ENCODE measurements at places on chromosomes 16 and 17.

DNA sequence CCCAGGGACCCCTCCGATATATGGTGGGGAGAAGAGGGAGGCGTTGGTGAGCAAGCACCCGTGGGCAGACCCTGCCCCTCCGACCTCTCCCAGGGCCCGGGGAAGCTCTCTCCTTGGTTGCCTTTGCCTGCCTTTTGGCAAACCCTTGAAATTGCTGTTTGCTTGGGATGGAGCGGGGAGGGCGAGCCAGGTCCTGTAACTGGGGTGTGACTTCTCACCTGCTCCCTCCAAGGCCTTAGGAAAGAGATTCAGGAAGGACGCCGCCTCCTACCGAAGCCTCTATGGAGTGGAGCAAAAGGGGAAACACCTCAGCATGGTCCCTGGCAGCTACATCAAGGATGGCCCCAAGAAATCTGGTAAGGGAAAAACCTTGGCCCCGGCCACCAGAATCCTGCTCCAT, 4.6 kb downstream of the C16orf78 start:
- DNase-seq: no peak

- peak; percentile 53 for DNase-seq
Observed at GRCh38 chr17:40319651-40320540, 10.9 kb downstream of the RARA start.

DNA sequence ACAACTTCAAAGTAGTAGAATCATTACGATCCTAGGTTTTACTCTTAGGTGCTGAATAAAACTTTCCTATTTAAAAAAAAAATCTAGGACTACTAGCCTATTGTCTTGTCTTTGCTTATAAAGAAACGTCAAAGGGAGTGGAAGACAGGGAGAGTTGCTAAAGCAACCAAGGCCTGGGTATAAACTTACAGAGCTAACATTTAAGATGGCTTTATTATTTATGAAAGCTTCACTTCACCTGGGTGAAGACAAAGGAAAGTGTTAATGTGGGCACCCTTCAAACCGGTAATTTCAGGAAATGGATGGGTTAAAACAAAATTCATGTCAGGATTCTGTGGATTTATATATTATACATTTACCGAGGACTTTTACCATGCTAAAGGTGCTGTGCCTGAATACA, 2.5 kb downstream of the DUSP14 start:
- peak; percentile 20 for DNase-seq

DNA sequence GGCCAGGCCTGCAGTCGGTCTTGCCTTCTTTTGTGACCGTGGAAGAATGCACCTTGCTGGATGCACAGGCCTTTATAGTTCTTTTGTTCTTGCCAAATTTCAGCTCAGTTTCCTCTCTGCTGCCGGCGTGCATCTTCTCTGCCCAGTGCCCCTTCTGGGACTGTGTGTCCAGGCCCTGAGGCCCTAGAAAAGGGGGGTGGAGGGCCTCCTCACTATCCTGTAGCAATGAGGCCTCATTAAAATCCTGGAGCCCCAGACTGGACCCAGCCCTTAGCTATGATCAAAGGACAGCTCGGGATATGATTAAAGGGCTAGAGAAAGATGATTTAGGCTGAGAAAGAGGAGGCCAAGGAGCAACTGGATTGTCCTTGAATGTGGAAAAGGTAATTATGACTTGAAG, 229.8 kb downstream of the SEC14L1 start:
- DNase-seq: no peak

DNA sequence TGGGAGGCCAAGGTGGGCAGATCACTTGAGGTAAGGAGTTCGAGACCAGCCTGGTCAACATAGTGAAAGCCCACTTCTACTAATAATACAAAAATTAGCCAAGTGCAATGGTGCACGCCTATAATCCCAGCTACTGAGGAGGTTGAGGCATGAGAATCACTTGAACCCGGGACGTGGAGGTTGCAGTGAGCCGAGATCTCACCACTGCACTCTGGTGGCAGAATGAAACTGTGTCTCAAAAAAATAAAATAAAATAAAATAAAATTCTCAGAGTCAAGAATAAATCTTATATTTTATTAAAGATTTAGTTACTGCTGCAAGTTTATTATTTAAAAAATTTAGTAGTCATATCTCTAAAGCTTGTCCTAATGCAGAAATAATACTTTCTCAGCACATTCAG, 29.7 kb downstream of the ARL4D start:
- DNase-seq: no peak

- peak; percentile 41 for DNase-seq
Observed at GRCh38 chr17:66665194-66665593, 169.7 kb upstream of the CACNG5 start.

GRCh38 chr17:18186627-18186982, 3.0 kb downstream of the ALKBH5 start:
- DNase-seq: peak; percentile 80

DNA sequence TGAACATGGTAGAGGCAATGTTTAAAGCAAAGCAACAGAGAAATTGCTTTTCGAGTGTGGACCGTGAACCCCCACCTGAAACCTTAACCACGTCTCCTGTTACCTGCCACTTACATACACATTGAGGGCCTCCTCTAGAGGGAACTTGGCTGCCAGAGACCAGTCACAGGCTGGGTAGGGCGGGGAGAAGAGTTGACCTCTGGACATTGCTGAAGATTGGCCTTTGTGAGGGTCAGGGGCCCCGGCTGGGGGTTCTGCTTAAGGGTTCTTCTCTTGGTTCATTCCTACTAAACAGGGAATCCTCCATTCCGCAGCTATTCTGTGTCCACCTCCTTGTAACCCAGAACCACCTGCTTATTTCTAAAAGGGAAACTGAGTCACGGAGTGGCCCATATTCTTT, 53.8 kb downstream of the IRX6 start:
- DNase-seq: no peak

DNA sequence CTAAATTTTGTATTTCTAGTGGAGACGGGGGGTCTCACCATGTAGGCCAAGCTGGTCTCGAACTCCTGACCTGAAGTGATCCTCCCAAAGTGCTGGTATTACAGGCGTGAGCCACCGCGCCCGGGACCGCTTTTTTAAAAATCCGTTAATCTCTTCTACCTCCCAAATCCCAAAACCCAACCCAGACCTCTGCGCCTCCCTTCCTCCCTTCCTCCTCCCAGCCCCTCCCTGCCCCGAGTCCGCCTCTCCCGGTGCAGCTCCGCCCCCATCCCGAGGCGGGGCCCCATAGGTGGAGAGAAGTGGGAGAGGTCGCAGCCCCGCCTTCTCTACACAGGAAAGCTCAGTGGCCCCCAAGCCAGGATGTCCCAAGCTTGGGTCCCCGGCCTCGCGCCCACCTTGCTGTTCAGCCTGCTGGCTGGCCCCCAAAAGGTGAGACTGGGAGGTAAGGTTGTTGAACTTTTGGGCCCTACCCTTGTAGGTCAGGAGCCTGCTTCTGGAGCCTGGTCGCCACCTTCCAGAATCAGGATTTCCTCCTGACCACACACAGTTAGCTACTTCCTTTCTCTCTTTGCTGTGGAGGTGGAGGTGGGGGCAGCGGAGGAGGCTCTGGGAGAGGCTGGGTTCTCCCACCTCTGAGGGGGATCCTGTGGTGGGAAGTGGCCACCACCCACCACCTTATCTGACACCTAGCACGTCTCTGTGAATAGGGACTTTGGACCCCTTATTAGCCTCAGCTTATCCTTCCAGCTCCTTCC, at the start of gene TMEM92:
Gene TMEM92 (plus strand): TSS at position 325 of the 755 bp plus-strand sequence. CDS start 36 bp downstream, at position 361.
- peak; percentile 45 for DNase-seq

DNA sequence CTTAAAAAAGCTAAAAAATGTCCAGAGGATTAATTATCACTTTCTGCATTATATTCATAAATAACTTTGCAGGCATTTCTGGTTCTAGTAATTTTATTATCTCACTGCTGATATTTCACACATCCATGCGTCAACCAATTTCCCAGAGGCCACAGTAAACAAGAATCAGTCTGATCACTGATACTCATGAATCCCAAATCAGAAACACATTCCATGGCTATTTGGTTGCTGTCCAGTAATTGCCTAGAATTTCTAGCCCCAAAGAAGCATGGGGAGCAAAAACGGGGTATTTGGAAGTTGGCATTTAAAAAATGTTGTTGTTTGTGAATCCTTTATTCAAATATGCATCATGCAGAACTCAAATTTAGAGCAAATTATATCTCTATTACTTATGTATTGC, 244.8 kb downstream of the CDH8 start:
- DNase-seq: peak; percentile 8

GRCh38 chr17:39197380-39198185, at the start of gene CACNB1:
Gene CACNB1, minus strand, starts transcription at chr17:39197669. Its CDS starts 174 bp downstream, at chr17:39197495.
- DNase-seq: peak; percentile 88

GRCh38 chr17:74059479-74060240, 143.8 kb upstream of the RPL38 start:
- DNase-seq: no peak

DNA sequence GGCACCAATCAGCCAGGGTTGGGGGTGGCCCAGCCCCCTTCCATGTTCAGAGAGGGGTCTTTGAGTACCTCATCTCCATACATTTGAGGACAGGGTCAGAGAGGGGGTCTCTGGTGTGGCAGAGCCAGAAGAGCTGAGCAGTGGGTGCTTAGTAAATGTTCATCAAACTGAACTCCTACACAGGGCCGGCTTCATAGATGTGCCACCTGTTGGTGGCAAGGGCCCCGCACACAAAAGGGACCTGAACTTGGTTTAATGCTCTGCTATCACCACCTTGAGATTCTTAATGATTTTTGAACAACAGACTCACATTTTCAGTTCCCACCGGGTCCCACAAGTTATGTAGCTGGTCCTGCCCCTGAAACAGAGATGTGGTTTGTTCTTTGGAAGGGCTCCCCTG, 9.0 kb upstream of the C1QL1 start:
- DNase-seq: no peak

DNA sequence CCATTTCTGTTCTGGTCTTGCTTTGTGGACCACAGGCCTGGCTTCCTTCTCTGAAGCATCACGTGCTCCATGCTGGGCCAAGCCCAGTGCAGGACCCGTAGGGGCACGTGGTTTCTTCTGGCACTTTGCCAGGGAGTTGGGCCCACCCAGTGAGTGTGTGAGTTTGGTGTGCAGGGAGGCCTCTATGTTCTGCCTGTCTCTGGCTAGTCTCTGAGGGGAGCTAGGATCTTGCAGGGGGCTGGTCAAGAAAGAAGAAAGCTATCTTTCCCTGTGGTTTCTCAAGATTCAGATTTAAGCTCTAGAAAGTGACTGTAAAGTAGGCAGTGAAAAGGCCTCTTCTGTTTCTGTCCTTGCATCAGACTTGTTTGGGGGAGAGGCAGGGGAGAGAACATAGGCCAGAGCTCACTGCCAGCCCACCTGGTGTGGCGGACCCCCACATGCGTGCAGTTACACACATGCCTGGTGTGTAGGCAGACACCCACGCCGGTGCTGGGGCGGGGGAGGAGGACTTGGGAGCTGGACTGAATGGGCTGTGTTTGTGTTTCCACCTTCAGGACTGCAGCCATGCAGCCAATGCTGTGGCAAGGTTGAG, 11.8 kb downstream of the LASP1 start:
- DNase-seq: peak; percentile 54

- DNase-seq: no peak
Observed at GRCh38 chr17:29037739-29038084, 5.2 kb upstream of the PIPOX start.

GRCh38 chr17:7553356-7553755, 4.5 kb downstream of the TNFSF12 start:
- DNase-seq: no peak

Measured in GM23248 (cell line).